Right ventricle myocardium inferior (tissue), 1 donor: ENCODE measurements at places on chromosomes 2 and 18. TPM values are rescaled to one million over a fixed set of nuclear protein-coding genes. Genes with fewer than 3 reads are reported as not detected.

PSMA8 gene
- total RNA-seq = 0.14 TPM

NT5DC4 gene
- total RNA-seq = not detected

POTEE gene
- total RNA-seq = not detected

REG1B gene
- not detected for total RNA-seq
